Activated T-helper 1 cell treated with anti-CD3 and anti-CD28 coated beads, Interleukin-12 subunit alpha, Interleukin-12 subunit beta, Interleukin-2, Interleukin-4 antibody, amounts not matched to agents 30 ng/mL and 10 ng/mL and 1 ng/mL, durations not matched to agents 14 hours and 24 hours and 36 hours (primary cell): ENCODE measurements at places on chromosomes 3 and 15.

DNA sequence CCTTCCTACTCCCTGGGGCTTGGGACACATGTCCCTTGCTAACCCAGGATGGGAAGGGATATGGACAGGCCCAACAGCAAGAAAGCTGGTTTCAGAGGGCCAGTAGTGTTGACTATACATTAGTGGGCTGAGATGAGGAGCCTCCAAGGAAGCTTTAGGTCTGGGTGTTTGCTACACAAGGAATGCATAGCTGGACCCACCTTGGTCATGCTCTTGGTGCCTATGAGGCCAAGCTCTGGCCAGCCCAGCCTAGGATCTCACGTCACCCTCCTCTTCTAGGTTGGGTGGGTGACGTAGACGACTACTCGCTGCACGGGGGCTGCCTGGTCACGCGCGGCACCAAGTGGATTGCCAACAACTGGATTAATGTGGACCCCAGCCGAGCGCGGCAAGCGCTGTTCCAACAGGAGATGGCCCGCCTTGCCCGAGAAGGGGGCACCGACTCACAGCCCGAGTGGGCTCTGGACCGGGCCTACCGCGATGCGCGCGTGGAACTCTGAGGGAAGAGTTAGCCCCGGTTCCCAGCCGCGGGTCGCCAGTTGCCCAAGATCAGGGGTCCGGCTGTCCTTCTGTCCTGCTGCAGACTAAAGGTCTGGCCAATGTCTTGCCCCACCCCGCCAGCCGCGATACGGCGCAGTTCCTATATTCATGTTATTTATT lies 653 bp upstream of the WDR6 start:
- no peak for DNase-seq

GRCh38 chr3:181700168-181701087 lies 11.3 kb upstream of the SOX2 start:
- peak; percentile 45 for DNase-seq

- DNase-seq: no peak
Observed at GRCh38 chr3:39372833-39373232, 10.3 kb upstream of the SLC25A38 start.

GRCh38 chr15:79218588-79219200 lies 63.8 kb upstream of the ANKRD34C start:
- DNase-seq: no peak

GRCh38 chr3:195068084-195069080 lies 202.6 kb downstream of the XXYLT1 start:
- DNase-seq: no peak

DNA sequence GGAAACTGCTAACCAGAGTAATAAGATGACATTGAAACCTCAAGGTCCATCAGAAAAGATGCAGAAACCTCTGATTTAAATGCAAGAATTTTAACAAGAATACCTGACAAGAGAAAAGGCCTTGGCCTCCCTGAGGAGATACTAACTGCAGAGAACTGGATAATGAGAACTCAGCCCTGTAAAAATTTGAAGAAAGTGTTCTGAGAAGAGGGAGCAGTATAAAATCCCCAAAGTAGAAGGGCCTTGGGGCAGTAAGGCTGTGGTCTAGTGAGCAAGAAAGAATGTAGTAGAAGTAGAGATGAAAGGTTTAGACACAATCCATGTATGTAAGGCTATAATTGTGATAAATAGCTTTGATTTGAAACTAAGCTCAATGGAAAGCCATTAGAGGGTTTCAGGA lies 394.1 kb downstream of the ZBBX start:
- DNase-seq: no peak

- no peak for DNase-seq
Observed at GRCh38 chr15:49628379-49628778, 7.5 kb downstream of the DTWD1 start.

- DNase-seq: no peak
Observed at GRCh38 chr3:11671648-11672100, 28.0 kb upstream of the VGLL4 start.

DNA sequence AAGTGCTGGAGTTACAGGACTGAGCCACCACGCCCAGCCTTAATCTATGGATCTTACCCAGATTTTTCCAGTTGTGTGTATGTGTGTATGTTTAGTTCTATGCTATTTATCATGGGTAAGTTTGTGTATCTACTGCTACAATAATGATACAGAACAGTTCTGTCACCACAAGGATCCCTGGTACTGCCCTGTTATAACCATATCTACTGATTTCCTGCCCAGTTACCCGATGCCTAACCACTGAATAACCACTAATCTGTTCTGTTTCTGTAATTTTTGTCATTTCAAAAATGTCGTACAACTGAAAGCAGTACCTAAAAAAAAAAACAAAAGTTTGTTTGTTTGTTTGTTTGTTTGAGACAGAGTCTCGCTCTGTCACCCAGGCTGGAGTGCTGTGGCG lies 123.7 kb upstream of the RAP2B start:
- no peak for DNase-seq

DNA sequence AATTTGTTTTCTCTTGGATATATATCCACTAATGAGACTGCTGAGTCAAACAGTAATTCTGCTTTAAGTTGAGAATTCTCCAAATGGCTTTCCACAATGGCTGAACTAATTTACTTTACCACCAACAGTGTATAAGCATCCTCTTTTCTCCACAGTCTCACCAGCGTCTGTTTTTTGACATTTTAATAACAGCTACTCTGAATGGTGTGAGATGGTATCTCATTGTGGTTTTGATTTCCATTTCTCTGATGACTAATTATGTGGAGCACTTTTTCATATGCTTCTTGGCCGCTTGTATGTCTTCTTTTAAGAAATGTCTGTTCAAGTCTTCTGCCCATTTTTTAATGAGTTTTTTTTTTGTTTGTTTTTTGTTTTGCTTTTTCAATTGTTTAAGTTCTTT lies 206.2 kb downstream of the CTNNB1 start:
- DNase-seq: no peak

DNA sequence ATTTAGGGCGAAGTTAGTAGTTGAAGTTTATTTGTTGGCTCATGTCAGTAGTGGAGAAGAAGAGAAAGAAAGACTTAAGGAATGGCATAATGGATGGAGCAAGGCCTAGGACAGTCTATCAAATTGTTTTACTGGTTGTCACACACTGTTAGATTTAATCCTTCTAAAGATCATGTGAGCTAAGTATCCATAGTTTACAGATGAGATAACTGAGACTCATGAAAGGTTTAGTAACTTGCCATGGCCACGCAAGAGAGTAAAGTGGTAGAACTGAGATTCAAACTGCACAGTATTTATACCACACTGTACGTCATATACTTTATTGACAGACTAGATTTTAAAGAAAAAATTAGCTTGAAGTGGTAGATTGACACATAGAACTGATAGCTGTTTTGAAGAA lies 11.4 kb downstream of the SPRED1 start:
- no peak for DNase-seq

DNA sequence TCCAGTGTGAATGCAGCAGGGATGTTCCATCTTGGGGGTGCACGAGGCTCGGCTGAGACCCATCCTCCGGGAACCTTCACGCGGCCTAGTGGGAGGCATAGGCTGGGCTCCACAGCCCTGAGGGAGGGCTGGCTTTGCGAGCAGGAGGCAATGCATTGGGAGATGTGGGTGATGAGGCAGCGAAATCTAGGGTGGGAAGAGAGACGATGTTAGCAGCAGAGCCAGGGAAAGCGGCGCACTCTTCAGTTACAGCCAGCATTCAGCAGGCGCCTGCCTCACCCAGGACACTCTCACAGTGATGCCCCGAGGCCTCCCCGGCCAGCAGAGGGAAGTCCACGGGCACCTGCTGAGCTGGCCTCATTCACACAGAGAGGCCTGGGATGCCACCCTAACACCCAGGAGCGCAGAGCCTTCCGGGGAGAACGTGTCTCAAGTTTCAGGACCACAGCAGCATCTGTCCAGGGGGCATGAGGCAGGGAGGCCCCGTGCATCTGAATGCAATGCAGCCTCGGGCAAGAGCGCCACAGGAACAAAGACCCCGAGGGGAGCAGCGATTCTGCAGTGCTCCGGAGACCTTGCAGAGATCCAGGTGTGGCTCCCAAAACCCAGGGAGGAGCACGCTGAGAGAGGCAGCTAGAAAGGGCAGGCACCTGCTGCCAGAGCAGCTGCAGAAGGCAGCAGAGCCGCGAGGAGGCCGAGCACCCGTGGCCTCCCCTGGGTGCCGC lies 102.4 kb downstream of the NUP210 start:
- no peak for DNase-seq

- DNase-seq: no peak
Observed at GRCh38 chr3:86793786-86794185, 197.2 kb downstream of the VGLL3 start.

- no peak for DNase-seq
Observed at GRCh38 chr3:67647390-67647878, 7.0 kb downstream of the SUCLG2 start.

DNA sequence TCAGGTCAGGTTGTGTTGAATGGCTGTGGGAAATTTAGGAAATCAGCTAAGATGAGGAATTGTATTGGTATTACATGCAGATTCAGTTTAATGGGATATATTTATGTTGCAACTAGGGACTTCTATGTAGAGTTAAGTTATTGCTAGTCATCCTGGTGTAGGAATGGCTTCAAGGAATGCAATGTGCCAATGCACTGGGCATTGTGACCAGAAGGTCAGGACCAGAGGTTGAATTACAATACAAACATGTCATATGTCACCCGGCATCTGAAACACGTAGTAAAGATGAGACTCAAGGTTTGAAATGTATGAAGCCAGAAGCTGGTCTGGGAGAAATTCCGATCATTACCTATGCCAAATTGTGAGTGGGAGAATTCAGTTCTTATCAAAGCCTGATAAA lies 11.7 kb upstream of the GAP43 start:
- no peak for DNase-seq

- DNase-seq: no peak
Observed at GRCh38 chr3:143307613-143308183, 188.1 kb downstream of the CHST2 start.

DNA sequence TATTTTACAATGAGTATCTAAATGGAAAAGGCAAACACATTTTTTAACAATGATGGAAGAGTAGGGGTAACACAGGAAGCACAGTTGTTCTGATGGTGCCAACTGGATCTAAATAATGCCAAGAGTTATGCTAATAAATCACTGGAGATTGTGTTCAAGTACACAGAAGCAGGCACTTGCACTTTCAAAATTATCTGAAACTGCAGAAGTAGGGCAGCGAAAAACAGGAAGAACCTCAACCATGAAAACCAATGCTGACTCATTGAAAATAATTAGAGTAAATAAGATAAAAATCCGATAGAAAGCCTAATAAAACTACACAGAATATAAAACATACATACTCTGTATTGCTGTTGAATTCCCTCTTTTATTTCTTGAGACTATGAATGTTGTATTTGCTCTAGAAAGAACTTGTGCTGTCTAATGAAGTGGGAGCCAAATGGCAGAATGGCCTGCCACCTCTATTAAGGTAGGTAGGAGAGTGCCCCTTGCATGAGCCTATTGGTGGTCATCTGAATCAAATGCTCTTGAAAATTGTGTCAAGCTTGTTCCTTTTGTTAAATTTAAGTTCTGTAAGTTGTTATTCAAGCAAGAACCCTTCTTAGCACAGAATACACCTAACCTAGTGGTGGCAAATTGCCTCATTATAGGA lies 93.7 kb downstream of the ABI3BP start:
- no peak for DNase-seq

DNA sequence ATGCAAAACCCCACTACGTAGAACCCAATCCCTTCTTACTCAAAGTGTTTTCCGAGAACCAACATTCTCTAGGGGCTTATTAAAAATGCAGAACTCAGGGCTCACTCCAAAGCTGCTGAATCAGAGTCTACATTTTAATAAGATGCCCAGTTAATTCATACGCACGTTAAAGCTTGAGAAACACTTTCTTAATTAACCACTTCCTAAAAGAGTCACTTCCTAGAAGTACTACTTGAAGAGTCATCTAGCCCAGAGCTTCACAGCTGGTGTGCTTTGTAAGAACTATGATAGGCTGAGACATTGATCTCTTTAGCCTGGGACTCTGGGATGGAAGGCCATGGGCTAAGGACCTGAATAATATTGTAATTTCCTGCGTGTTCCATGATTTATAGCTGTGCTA lies 9.0 kb downstream of the COL6A5 start:
- DNase-seq: no peak

GRCh38 chr3:196706327-196706726 lies 5.7 kb downstream of the CEP19 start:
- DNase-seq: no peak

GRCh38 chr3:71130471-71131374 lies 452.8 kb downstream of the FOXP1 start:
- DNase-seq: peak; percentile 67

DNA sequence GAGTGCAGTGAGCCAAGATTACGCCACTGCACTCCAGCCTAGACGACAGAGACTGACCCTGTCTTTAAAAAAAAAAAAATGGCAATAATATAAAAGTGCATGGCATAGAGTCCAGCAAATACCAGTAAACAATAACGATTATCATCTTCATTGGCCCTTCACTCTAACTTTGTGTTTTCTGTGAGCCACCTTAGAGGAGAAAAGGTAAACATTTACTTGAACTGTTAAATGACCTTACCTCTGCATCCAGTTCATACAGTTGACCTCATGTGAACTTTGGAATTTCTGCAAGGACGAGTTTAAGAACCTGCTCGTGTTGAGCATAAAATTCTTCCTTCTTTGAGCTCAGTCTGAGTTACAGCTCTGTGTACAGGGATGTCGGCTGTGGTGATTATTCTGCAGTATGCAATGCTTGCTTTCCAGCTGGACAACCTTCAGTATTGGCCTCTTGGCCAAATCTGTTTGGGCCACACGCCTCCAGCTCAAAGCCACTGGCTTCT lies 56.6 kb downstream of the RLBP1 start:
- no peak for DNase-seq

- no peak for DNase-seq
Observed at GRCh38 chr15:69172847-69173246, 12.4 kb downstream of the GLCE start.

DNA sequence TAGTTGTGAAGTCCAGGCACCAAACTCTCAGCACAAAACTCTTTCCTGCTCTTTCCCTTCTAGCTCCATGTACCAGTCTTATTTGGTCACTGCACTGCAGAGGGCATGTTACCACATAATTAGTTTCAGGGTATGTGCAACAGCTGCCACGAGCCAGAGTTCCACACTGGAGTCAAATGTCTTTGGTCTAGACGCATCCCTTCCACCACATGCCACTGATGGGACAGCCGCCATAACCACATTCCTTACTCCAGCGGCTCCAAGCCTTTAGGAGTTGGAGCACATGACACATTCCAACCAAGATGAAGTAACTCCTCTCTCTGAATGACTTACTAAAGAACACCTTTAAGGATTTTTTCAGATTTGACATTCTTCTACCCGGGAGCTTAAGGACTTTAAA lies 153.4 kb downstream of the ERC2 start:
- no peak for DNase-seq

- no peak for DNase-seq
Observed at GRCh38 chr3:19911452-19911851, 22.6 kb downstream of the EFHB start.

DNA sequence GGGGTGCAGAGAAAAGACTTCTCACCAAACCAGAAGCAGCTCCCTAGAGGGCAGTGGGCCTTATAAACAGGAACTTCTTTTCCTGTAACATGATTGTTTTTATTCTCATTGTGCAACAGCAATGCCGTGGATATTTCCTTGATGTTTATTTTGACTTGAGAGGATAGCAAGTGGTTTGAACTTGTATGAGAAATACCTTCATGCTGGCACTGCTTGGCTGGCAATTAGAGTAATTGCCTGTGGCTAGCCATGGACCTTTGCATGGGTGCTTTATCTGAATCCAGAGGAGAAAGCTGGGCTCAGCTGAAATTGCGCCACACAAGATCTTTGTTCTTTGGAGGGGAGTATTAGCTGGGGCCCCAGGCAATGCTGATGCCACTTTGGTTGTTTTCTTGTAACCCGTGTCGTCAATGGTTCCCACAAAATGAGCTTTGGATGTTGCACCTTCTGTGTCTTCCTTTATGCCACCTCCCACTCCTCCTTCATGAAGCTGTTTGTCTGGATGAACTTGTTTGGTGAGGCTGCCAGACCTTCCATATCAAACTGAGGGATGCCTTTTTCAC lies 37.9 kb downstream of the CMTM8 start:
- DNase-seq: no peak
